ENCODE measurements at places on chromosomes 1 and 21.

GRCh38 chr1:61348025-61348665 is 265.8 kb downstream of the NFIA start:
- DNase-seq = no peak

- DNase-seq = no peak
These were observed 3.1 kb downstream of the STK40 start for GRCh38 chr1:36382669-36383068.

- no peak for DNase-seq
These were observed 5.7 kb upstream of the RIPK4 start for GRCh38 chr21:41772351-41773080.

GRCh38 chr1:62790716-62791115 is 6.8 kb downstream of the ATG4C start:
- DNase-seq = no peak

DNA sequence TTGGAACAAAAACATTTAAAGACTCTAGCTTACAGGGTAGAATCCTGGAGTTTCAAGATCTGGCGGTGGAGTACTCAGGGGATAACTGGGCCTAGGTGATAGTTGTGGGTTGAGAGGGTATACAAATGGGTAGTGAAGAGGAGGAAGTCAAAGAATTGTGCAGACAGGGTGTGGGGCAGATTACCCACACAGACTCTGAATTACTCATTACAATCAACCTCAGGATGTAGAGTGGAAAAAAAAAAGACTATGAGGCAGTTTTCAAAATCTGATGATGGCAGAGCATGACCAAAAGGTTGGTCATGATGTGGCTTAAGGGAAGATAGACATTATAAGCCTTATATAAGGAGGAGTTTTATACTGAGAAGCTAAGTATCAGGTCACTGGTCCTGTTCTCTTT is 44.1 kb upstream of the GLIS1 start:
- no peak for DNase-seq

DNA sequence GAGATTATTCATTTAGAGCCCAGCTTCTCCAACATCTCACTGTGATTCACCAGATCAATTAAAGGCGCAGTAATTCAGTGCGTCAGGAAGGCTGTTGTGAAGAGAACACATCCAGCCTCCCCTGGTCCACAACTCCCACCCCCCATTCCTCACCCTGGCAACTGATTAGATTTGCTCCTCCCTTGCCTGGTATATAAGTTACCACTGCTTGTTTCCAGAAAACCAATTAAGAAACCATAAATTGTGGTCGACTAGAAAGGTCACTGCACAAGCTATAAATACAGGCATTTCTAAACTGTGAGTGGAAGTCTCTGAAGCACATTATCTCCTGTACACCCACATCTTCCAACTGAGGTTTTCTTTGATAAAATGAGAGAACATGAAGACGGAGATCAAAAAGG is 41.9 kb downstream of the FAM163A start:
- DNase-seq = no peak

DNA sequence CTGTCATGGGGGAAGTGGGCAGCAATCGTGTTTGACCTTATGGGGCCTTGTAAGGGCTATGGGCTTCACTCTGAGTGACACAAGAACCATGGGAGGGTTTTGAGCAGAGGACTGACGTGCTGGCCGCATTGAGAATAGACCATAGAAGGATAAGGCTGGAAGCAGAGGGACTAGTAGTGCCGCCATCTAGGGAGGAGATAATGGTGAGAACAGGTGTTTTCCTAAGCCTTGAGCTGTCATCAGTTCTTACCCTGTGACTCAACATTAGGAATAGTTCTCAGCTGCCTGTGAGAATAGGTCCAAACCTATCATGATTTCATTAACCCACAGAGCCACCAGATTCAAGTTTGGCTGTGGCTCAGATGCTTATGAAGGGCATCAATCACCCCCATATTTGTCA is 228.5 kb downstream of the CACNA1E start:
- DNase-seq = no peak

DNA sequence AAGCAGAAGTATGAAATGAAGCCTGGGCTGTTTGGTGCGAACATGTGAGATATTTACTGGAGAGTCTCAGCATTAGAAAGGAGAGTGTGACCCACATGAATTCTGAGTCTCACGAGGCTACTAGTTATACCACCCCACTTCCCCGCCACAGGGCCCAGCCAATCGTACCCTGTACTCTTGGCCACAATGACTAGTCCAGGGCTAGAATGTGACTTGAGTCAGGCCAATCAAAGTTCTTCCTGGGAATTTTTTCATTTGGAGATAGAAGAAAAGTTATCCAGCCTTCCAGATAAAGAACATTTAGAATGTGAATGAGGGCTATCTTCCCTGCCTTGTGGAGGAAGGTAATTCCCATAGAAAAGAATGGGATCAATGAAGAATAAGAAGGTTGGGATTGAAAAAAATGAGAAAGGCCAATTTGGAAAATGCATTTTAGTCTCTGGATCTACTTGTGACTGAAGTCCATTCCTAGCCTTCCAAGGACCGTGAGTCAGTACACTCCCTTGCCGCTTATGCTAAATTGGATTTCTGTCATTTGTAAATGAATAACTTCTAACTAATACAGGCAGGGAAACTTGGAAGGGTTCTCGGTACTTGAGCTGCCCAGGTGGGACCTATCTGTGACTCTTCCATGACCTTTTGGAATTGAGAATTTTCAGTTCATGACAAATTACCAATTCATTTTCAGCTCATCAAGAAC is 12.3 kb upstream of the RIMKLA start:
- no peak for DNase-seq

DNA sequence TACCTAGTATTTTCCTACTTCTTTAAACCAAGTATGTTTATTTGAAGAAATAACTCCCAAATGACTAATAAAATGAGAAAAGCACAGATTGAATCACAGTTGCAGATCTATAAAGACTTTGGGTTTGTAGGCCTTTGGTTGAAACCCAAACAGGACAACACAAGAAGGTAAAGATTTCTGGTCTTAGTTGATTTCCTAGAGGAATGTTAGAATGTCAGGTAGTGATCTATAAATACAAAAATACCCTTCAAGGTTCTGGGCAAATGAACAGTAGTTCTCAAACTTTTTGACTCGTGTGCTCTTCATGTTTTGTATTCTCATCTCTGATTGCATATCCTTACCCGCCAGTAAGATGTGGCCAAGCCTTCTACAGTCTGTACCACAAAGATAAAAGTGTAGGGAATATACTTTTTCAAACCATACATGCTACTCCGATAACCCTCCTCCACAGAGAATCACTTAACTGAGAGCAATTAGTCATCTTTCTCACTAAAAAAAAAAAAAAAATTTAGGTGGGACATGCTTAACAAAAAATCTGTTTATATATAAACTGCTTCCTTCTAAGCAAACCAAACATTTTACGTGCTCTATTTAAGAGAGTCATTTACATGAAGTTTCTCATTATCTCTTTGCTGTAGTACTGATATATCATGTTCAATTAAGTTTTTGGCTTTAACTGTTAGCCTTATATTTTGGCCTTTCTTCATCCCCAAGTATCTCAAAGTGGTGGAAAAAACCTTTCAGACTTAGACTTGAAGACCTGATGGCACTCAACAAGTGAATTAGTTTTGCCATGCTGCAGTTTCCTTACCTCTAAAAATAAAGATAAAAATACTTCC is 36.0 kb downstream of the CNIH4 start:
- no peak for DNase-seq

- no peak for DNase-seq
These were observed 356.9 kb downstream of the SIPA1L2 start for GRCh38 chr1:232273011-232273410.
